ENCODE measurements at places on chromosomes 3 and 15. TPM values are rescaled to one million over a fixed set of nuclear protein-coding genes. Genes with fewer than 3 reads are reported as not detected.

GRCh38 chr3:5151586-5151985, 29.5 kb downstream of the ARL8B start:
- H3K27ac ChIP-seq: no peak overlapping the region
- no peaks in the 10 kb centered on the region for H3K4me1 ChIP-seq
- no peak for DNase-seq
- no peak overlapping the region for H3K4me3 ChIP-seq
- H3K27me3 ChIP-seq: no peaks in the 10 kb centered on the region

EPHB3 gene
- 6.5 TPM for total RNA-seq

DNA sequence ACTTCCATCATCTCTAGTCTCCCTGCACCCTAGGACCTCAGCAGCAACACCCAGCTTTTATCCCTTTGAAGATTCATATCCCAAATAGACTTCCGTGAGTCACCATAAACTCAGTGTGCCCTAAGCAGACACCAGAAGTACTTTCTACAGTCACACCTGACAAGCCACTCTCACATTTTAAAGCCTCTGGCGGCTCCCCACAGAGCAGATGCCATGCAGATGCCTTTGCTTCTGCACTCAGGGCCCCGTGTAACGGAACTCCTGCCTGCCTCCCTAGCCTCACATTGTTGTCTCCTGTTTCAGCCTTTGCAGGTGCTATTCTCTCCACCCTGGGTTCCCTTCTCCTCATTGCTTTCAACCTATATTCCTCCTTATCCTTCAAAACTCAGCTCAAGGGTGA, 155.5 kb upstream of the SLC24A5 start:
- no peaks in the 10 kb centered on the region for H3K36me3 ChIP-seq
- no peak overlapping the region for H3K27ac ChIP-seq
- H3K27me3 ChIP-seq: no peaks in the 10 kb centered on the region
- H3K4me1 ChIP-seq: no peaks in the 10 kb centered on the region
- no peak overlapping the region for H3K4me3 ChIP-seq
- no peak for DNase-seq

TTLL13 gene
- 1.0 TPM for total RNA-seq

PRR20G gene
- total RNA-seq: 0.30 TPM

DNA sequence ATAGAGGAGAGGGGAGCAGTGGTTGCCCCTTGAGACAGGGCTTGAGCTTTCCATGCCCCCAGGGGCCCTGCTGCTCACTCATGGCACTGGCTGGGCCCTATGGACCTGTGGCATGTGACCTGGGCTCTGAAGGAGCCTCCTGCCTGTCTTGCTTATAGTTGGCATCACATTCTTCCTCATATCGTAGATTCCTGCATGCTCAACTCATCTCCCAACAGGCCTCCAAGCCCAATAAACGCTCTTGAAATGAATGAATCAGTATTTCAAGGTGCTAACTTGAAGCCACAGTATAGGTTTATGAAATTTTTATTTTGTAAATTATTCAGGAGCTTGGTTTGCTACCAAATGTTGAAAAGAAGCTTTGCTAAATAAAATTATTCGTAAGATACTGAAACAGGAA, 93.3 kb upstream of the SLC7A14 start:
- H3K27me3 ChIP-seq: no peaks in the 10 kb centered on the region
- H3K4me1 ChIP-seq: no peaks in the 10 kb centered on the region
- no peak for DNase-seq
- no peak overlapping the region for H3K4me3 ChIP-seq
- no peaks in the 10 kb centered on the region for H3K36me3 ChIP-seq

DNA sequence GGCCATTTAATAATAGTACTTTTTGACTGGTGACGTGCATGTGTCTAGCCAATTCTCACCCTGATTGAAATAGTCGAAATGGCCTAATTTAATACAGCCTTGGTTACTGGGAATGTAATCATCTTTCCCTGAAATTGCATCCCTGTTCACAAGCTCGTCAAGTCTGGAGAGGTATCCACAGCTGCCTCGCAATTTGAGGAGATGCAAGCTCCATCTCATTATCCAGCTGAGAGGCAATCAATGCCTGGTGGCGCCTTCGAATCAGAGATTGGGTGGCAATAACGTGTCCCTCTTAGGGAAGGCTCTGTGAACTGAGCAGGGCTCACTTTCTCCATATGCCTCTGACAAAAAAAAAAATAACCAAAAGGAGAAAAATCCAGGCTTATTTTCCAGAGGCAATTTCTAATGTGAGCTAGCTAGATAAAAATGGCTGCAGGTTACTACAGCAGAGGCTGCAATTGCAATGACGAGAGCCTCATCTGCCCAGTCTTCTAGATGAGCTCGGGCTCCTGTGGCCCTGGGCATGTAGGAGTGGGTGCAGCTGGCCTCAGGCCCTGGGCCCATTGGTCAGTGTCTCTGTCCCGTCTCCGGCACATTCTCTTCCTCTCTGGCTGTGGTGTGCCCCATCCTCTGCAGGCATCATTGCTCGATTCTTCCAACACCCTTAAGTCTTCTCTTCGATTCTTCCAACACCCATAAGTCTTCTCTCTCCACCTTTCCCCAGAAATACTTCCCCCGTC, 487.5 kb downstream of the GABRG3 start:
- H3K4me3 ChIP-seq: no peak overlapping the region
- no peaks in the 10 kb centered on the region for H3K27me3 ChIP-seq
- no peaks in the 10 kb centered on the region for H3K4me1 ChIP-seq
- H3K27ac ChIP-seq: no peak overlapping the region

PIGZ gene
- 1.4 TPM for total RNA-seq

DNA sequence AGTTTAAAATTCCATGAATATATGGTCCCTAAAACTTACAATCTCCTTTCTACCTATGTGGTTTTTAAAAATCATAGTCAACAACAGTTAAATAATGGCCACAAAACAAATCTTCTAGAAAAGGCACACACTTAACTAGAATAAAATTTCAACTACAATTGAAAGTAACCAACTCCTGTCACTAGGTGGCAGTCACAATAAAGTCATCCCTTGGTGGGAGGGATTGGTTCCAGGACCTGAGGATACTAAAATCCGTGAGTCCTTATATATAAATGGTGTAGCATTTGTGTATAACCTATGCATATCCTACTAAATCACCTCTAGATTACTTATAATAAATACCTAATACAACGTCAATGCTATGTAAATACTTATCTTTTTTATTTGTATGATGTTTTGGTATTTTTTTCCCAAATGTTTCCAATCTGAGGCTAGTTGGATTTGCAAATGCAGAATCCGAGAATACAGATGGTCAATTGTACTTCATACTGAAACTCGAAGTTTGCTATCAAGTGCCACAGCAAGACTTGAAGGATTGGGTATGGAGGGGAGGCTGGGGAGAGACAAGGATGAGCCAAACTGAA, 172.6 kb downstream of the FMN1 start:
- H3K36me3 ChIP-seq: no peaks in the 10 kb centered on the region
- H3K4me1 ChIP-seq: peaks cover 10% of the 10 kb centered on the region
- no peak overlapping the region for H3K4me3 ChIP-seq
- DNase-seq: peak; percentile 47

DNA sequence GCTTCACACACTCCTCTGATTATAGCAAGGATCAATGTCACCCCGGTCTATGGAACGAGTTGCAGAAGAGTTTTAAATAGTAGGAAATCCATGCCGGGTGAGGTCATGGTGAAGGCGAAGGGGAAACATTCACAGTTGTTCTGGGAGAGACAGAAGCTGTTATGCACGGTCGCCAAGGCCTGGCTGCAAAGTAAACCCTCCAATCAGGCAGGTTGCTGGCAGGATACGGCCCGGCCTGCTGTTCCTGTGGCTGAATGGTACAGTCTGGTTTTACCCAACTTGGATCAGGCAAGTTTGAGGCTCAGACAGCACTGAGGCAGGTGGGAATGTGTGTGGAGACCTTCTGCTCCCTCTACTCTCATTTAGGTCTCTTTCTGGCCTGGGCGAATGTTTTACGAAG, 45.3 kb upstream of the ATP2B2 start:
- no peak overlapping the region for H3K27ac ChIP-seq
- H3K4me3 ChIP-seq: no peak overlapping the region
- H3K4me1 ChIP-seq: peaks cover 33% of the 10 kb centered on the region
- no peak for DNase-seq

DNA sequence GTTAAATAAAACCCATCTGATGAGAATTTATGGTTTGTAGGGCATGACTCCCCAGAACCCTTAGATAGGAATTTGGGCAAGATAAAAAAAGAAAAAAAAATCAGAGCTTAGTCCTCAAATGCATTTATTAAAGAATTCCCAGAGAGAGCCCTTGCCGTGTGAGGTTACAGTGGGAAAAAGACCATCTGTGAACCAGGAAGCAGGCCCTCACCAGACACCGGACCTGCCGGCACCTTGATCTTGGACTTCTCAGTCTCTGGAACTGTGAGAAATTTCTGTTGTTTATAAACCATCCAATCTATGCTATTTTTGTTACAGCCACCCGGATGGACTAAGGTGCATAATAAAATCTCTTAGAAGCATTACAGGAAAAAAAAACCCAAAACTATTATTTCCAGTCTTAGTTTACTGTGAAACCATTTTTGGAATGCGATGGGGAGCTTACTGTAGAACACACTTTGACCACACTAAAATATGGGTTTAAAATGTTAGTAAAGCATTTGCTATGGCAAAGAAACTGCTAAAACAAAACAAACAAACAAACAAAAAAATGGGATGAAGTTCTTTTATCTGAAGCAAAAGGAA, 72.2 kb downstream of the LEKR1 start:
- DNase-seq: no peak
- H3K27ac ChIP-seq: no peak overlapping the region
- no peaks in the 10 kb centered on the region for H3K27me3 ChIP-seq

Data from HCT116 (cell line).